ENCODE measurements at places on chromosomes 5 and 9.

DNA sequence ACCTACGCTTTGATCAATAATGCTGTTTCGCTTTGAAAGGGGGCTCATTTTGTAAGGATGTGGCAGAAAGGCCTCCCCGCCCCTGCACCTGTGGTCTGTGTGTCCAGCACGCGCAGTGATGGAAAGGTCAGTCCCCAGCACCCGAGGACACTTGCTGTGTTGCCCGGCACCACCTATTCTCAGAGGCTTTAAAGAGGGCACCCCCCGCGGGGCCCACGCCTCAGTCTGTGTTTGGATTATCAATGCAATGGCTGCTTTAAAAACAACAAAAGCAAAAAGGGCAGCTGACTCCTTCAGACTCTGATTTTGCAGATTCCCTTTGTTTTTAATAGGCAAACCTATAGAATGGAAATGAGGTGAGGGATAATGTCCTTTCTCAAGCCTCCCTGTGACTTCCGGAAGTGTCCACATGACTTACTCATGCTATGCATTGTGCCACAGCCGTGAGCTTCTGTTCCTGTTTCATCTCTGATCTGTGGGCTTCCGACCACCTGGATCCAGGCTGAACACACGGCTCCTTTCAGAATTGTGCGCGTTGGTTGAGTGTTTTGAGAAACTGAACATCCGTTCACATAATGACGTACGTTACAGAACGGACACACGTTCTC lies 416.2 kb downstream of the IRX2 start:
- DNase-seq, result no peak

GRCh38 chr9:18056269-18056992 lies 417.5 kb upstream of the ADAMTSL1 start:
- DNase-seq, result no peak

DNA sequence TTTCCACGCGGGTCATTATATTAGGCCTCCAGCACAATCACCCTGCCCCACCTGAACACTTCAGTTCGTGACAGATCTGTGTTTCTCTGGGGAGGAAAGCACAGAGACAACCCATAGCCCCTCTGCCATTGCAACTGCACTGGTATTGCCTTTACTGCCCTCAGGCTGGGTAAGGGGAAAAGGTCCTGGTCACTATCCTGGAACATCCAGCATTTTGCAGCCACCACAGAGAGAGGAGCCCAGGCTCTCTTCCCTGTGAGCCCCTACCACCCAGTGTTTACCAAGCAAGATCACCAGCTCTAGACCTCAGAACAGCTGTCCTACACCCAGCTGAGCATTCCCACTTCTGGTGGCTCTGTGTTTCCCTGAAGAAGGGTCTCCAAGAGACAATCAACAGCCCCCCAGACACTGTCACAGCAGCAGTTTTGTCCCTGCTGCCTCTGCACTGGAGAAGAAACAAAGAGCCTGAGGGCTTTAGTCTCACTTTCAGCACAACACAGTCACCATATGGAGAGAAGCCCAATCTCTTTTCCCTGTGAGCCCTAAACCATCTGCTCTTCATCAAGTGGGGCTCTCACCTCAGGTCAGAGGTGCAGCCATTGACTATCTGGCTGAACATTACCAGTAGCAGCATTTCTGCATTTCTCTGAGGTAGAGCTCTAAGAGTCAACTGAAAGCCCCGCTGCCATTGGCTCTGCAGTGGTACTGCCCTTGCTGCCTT lies 655.2 kb upstream of the FAM174A start:
- no peak for DNase-seq

DNA sequence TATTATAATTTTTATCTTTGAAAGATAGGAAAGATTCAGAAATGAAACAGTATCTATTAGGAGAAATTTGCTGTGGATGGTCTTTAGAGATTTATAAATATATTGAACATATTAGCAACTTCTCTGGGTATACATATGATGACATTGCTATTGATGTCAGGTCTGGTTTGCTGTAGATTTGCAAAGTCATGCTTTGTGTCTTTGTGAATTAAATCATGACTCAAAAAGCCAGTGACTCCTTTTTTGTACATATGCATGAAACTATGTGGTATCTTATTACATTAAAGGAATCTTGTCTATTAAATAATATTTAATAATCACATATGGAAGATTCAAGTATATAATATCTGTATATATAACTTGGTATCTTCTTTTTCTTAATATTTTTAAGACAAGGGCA lies 141.9 kb downstream of the ST8SIA4 start:
- no peak for DNase-seq

DNA sequence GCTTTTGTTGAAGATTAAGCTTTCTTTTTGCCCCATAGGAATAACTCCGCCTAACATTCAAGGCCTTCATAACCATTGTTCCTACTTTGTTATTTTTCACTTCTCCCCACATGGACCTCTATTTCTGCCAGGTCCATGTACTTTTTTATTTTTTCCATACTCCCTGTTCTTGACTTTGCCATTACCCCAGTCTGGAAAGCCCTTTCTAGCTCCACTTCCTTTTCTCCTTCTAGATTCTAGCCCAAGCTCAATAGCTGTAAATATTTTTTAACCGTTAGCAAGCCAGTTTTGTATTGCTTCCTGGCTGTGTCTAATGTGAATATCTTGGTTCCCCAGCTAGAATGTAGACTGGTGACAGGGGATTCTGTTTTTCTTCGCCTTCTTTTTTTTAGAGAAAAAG lies 26.1 kb downstream of the NCBP1 start:
- no peak for DNase-seq

GRCh38 chr5:128596071-128596470 lies 58.0 kb upstream of the FBN2 start:
- no peak for DNase-seq

GRCh38 chr9:79023134-79023580 lies 548.6 kb upstream of the TLE4 start:
- no peak for DNase-seq
